Central memory CD4-positive, alpha-beta T cell (primary cell): ENCODE measurements at places on chromosomes 12 and 14.

DNA sequence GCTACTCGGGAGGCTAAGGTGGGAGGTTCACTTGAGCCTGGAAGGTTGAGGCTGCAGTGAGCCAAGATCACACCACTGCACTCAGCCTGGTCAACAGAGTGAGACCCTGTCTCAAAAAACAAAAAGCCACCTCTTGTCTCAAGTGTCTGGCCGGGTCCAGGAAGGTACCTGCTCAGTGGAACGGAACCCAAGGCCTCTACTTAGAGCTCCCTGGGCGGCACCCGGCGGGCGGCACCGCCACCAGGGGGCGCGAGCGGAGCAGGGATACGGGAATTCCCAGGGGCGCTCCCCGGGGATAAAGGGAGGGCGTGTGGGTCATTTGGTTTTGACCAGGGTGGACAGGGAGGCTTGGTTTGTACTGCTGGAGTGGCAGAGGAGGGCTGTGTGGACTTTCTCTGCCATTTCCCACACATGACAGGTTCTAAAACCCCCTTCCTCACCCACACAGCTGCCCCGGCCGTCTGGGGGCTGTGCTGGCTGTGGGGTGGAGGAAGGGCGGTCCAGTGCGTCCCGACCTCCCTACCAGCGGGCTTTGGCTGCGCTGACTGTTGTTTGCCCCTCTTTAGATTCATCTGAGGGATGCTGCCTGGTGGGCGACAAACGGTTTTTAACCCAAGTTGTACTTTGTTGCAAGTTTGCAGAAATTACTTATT, 91.4 kb downstream of the SETD3 start:
- DNase-seq, result no peak

- DNase-seq, result no peak
Observed at GRCh38 chr12:28552251-28552970, 362.2 kb downstream of the CCDC91 start.

DNA sequence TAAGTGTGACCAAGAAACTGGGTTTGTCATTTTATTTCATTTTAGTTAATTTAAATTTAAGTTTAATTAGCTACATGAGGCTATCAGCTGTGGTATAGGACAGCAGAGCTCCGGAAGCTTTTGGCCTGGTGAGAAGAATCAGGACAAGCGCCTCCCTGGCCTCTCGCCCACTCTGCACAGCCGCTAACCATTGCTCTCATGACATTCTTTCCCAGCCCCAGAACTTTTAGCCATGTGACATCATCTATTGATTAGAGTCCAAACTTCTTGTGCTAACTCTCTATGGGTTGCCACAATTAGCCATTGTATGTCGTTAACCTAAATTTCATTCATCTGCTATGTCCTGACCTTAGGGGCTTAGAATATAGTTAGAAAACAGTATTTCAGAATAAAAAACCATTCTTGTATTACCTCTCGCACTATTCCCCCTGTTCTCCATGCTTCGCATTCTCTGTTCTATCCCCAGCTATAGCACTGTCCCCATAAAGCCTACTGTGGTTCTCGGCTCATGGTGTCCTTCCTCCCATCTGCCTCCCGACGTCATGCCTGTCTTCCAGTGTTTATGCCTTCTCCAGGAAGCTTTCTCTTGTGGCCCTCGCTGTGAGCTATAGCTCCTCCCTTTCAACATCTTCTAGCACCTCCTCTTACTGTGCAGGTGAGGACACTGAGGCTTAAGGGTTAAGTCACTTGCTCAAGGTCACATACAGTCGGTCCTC, 23.5 kb downstream of the SSH1 start:
- no peak for DNase-seq

- DNase-seq, result no peak
Observed at GRCh38 chr12:58470266-58471010, 449.9 kb downstream of the LRIG3 start.

DNA sequence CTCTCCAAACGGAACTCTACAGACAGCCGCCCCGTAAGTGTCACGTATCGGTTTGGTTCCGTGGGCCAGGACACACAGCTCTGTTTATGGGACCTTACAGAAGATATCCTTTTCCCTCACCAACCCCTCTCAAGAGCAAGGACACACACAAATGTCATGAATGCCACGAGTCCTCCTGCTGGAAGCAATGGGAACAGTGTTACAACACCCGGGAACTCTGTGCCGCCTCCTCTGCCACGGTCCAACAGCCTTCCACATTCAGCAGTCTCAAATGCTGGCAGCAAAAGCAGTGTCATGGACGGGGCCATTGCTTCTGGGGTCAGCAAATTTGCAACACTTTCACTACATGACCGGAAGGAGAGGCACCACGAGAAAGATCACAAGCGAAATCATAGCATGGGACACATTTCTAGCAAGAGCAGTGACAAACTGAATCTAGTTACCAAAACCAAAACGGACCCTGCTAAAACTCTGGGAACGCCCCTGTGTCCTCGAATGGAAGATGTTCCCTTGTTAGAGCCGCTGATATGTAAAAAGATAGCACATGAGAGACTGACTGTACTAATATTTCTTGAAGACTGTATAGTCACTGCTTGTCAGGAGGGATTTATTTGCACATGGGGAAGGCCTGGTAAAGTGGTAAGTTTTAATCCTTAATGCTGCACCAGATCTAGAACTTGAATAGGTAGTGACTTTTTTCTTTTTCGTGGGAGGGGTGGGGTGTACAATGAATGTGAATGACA, 69.7 kb downstream of the WDR20 start:
- no peak for DNase-seq

GRCh38 chr14:35558680-35559079, 24.7 kb downstream of the INSM2 start:
- no peak for DNase-seq
